AG20443 (cell line): ENCODE measurements at places on chromosomes 12 and 14.

GRCh38 chr12:79415746-79416435 is 274.9 kb downstream of the PAWR start:
- DNase-seq = no peak

- DNase-seq = no peak
Observed at GRCh38 chr14:37234222-37234621, 36.5 kb downstream of the MIPOL1 start.

GRCh38 chr12:754851-755562 is 2.6 kb downstream of the WNK1 start:
- peak; percentile 56 for DNase-seq

GRCh38 chr12:130803702-130804101 is 35.3 kb downstream of the STX2 start:
- no peak for DNase-seq

DNA sequence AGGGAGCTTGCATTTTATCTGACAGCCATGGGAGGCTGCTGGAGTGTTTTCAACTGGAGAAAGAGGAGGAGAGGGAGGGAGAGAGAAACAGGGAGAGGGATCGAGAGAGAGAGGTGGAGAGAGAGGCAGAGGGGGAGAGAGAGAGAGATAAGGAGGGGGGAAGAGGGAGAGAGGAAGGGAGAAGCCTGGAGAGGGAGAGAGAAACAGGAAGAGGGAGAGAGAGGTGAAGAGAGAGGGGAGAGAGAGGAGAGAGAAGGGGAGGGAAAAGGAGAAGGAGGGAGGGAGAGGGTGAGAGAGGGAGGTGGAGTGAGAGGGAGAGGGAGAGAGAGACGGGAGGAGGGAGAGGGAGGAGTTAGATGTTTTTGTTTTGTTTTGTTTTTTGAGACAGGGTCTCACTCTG is 45.6 kb downstream of the DNAH10 start:
- no peak for DNase-seq

DNA sequence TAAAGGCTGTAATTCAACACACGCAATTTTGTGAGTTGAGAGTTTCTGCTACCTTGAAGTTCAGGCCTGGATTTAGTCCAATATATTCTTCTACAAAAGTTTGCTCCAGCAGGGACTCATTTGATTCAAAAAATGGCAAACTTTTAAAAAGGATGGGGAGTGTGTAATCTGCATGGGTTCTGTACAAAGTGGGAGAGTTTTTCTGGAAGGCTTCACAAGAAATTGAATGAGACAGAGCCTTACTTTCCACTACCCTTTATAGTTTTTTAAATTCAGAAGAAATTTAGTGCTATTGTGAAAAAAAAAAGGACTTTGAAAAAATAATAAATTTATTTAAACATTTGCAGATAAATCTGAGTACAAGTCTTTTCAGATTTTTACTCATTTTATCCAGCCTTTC is 116.9 kb downstream of the METTL25 start:
- DNase-seq = no peak

DNA sequence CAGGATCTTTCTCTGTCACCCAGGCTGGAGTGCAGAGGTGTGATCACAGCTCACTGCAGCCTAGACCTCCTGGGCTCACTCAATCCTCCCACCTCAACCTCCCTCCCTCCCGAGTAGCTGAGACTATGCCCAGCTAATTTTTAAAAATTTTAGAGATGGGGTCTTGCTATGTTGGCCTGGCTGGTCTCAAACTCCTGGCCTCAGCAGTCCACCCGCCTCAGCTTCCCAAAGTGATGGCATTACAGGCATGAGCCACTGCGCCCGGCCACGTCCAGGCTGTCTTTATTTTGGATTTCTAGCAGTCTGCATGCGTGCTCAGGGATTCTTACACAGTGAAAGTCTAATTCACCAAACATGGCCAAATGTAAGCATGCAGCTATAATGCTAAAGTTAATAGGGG is 17.8 kb downstream of the SLC8B1 start:
- no peak for DNase-seq
